NCI-H1930 (cell line): ENCODE measurements at places on chromosomes 5 and 9.

DNA sequence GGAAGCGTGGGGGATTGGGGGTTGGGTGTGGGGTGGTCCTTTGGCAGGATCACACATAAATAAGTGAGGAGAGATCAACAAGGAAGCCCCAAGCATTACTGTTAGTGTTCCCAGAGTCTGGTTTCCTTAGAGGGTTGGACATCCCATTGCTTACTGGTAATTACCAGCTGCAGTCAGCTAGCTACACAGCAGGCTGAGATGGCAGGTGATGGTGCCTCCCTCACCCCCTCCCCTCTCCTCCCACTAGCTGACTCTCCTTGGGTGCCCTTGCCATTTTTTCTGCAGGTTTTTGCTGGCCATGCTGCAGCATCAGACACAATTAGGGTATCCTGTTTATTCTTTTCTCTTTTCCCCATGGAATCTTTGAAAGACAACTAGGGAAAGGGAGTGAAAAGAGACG, 107.5 kb upstream of the TLR4 start:
- no peak for DNase-seq

GRCh38 chr5:55983986-55984385, 10.8 kb downstream of the IL6ST start:
- no peak for DNase-seq

GRCh38 chr5:135075621-135076020, 41.6 kb upstream of the PITX1 start:
- DNase-seq = no peak

DNA sequence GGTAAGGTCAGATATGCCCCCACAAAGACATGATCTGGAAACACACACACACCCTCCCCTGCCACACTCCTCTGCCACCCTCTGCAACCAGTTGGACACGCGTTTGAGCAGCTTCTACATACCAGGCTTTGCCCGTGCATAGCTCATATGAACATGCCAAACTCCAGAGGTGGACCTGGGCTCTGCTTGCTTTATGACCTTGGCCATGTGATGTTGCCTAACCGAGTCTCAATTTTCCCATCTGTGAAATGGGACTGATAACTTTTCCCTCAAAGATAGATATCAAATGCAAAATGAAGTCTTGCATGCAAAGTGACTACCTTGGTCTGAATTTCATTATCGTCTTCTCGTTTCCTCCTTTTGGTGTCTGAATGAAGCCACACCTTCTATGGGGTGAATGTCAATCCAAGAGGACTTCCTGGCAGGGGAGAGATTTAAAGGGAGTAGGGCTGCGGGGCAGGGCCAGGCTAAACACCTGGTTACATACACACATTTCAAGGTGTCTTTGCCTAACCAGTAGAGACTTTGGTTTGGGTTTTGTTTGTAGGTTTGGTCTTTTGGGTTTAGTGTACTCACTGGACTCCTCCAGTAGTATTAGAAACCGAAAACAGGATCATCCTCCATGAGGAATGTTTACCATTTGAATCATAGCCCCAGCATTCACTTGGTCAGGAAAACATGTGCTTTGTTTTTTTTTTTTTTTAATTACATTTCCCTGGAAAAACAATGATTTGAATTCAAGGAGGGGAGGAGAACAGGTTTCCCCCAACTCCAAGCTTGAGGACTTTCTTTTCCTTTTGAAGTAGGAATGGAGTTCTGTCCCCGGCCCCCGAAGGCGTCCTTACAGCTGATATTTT, 63.2 kb downstream of the COL27A1 start:
- DNase-seq = no peak

DNA sequence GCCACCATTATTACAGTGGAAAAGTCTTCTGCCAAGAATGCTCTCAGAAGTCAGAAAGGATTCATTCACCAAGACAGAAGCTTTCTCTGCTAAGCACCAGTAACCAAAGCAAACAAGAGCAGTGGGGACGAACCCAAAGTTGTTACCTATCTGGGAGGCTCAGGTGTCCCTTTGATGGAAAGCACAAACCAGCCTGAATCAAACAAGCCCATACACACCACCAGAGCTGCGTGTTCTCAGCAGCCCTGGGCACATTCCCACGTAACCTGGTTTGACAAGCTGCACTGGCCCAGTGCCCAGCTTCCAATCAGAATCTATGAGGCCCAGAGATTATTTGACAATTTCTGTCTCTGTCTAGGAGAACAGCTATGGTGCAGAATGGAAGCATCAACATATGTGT, 252.6 kb downstream of the ACTL7B start:
- DNase-seq = no peak

DNA sequence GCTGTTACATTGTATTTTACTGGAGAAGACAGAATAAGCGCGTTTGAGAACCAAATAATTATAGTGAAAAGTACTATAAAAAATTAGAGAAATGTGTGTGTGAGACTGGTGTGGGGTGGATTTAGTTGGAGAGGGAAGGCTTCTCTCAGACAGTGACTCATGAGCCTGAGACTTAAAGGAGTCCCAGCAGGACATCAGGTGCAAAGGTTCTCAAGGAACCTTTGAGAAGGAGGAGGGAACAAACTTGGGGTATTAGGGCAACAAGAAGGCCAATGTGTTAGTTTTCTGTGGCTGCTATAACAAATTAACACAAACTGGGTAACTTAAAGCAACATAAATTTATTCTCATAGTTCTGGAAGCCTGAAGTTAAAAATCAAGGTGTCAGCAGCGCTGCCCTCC, 4.9 kb downstream of the DDX4 start:
- no peak for DNase-seq

DNA sequence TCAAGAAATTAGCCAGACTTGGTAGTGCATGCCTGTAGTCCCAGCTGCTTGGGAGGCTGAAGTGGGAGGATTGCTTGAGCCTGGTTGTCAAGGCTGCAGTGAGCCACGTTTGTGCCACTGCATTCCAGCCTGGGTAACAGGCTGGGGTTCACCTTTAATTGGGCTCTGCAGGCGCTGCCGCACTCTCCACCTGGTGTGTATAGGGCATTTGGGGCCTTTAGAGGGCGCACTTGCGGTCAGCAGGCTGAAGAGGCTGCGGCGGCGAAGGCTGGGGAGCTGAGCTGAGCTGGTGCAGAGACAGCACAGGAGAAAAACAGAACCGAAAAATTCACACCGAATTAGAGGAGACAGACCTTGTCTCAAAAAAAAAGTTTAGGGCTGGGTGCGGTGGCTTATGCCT, 31.2 kb downstream of the CDK7 start:
- no peak for DNase-seq

GRCh38 chr5:149030838-149031397, 31.9 kb downstream of the SH3TC2 start:
- no peak for DNase-seq

GRCh38 chr5:90066920-90067319, 342.6 kb downstream of the CETN3 start:
- no peak for DNase-seq

- DNase-seq = no peak
These were observed 403.7 kb upstream of the ZNF608 start for GRCh38 chr5:125150041-125150669.

DNA sequence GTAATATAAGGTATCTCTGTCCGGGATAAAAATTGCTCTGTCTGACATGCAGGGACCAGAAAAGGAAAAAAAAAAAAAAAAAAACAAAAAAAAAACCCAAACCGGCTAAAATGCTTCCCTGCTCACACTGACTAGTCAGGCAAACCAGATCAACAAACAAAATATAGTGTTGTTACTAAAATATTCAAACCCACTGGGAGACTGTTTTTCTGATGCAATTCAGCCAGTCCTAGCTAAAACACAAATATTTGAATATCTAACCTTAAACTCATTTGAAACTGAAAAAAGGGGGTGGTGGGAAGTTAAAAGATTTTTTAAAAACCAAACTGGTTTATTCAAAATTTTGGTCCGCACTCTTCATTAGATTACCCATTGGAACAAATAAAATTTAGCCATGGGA, 61.0 kb downstream of the APBA1 start:
- no peak for DNase-seq
